ENCODE measurements at places on chromosomes 5 and 9.

- no peak for DNase-seq
Measured at GRCh38 chr9:110089681-110090370, 118.1 kb downstream of the C9orf152 start.

- DNase-seq = no peak
Measured at GRCh38 chr9:134635351-134636148, 6.1 kb upstream of the COL5A1 start.

DNA sequence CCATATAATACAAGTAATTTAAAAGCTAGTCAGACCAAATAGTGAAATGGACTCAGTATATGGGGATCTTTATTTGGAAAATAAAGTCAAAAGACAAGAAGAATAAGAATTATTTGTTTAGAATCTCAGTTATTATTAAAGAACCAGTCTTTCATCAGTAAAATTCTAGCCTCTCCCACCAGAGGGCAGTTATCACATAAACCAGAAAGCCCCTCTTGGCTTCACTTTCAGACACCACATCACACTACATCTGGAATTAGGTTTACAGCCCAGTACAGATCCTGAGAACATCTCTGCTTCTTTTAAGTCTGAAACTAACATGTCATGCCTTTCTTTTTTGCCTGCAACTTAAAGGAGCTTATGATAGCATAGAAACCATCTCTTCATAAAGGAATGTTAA, 12.2 kb upstream of the HSPB3 start:
- DNase-seq = no peak

DNA sequence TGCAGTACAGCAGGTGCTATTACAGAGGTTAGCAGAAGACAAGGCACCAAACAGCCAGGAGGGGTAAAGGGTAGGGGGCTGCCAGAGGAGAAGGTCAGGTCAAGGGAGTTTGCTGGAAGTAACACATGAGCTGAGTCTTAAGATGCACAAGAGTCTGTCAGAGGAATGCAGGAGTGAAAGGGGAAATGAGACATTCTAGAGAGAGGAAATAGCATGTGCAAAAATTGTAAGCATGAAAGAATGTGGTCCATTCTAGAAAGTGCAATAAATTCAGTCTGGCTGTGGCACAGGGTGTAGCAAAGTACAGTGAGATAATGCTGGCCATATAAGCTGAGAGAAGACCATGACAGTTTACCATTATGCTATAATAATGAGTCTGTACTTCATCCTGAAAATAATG, 6.6 kb downstream of the GOLGA1 start:
- no peak for DNase-seq
